Stimulated activated CD4-positive, alpha-beta T cell treated with anti-CD3 and anti-CD28 coated beads, Interleukin-12 subunit alpha, Interleukin-12 subunit beta, amount 100 ng/mL, for 4 hours (primary cell): ENCODE measurements at places on chromosomes 1 and 21.
A peak's percentile ranks its signal among the peaks of the same experiment; 100 is the strongest.

DNA sequence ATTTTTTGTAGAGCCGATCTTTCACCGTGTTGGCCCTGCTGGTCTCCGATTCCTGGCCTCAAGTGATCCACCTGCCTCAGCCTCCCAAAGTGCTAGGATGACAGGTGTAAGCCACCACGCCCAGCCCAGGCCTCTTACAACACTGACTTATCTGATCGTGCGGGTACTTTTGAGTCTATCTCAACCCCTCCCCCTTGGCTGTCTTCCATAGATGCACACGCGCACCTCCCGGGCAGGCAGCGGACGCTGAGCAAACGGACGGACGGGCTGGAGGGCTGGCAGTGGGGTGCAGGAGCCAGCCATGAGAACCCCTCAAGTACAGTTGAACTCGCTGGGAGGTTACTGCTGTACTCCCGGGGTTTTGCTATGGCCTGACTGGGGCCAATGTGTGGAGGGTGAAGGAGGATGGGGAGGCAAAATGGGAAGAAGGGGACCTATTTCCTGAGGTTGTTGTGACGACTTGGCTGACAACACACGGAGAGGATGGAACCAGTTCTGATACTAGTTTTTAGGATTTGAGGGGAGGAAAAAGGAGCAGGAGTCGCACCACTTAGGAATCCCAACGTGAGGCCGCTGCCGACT lies 959 bp downstream of the CD58 start:
- peak; percentile 27 for DNase-seq

DNA sequence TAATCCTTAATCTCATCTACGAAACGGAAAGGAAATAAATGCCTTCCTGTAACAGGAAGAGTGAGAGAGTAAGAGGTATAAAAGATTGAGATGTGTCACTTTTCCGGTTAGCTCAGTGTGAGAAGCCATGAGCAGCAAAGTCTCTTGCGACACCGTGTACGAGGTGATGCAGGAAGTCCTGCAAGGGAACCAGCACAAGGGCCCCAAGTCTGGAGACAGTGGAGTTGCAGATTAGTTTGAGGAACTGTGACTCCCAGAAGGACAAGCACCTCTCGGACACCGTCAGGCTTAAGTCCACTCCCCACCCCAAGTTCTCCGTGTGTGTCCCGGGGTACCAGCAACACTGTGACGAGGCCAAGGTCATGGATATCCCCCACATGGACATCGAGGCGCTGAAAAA lies 592.3 kb upstream of the ADGRL2 start:
- no peak for DNase-seq

DNA sequence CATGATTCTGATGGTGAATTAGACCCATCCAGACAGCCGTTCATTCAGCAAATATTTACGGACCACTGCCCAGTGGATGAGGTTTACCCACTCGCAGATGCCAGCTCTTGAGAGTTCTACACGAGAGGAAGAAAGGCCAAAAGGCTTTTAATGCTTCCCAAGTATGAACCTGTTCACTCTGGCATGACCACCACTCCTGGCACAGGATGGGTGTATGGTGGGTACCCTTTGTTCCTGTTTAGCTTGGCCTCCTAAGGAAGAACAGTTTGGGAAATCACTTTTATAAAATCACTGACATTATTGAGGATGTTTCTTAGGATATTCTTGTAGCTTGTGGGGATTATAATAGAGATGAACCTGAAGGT lies 67.2 kb downstream of the HMGB4 start:
- no peak for DNase-seq

GRCh38 chr1:230867903-230868735 lies at the start of gene C1orf198:
C1orf198 (minus strand) TSS chr1:230868521; CDS start chr1:230868512, 9 bp downstream.
- DNase-seq, result peak; percentile 80

GRCh38 chr1:116268211-116268610 lies 104.8 kb upstream of the ATP1A1 start:
- DNase-seq, result no peak

DNA sequence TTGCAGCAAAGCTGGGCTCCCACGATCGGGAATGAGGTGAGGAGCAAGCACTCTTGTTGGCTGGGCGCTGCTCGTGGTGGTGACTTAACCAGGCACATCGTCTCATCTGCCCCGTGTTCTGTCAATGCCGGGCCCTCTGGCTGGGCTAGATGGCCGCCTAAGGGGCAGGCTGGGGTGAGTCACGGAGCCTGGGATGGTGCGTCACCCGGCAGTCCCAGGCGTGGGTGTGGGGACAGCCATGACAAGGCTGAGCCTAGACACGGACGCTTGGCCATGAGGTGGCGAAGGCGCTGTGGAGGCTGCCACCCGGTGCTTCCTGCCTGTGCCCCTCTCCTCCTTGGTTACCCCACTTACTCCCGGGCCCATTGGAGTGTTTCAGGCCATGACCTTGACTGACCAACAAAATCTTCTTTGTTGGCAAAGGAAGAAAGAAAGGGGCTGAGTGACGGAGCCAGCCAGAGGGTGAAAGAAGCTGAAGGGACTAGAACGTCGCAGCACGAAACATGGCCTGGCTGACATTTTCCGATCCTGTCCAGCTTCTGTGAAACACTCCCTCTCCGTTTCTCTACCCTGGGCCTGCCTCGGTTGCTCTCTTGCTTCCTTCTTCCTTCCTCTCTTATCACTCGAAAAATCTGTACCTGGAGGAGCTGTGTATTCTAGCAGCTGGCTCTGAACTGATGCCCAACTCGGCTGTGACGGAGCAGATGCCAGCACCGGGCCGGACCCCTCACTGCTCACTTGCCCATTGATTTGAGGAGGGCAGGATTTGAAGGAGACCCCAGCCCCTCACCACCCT lies 596 bp downstream of the CD247 start:
- peak; percentile 81 for DNase-seq

GRCh38 chr1:31405578-31406245 lies 7.3 kb upstream of the SERINC2 start:
- DNase-seq, result no peak
